ENCODE measurements at places on chromosomes 1 and 21.

- peak; percentile 89 for DNase-seq
These were observed 37.7 kb upstream of the GPR37L1 start for GRCh38 chr1:202084791-202085681.

DNA sequence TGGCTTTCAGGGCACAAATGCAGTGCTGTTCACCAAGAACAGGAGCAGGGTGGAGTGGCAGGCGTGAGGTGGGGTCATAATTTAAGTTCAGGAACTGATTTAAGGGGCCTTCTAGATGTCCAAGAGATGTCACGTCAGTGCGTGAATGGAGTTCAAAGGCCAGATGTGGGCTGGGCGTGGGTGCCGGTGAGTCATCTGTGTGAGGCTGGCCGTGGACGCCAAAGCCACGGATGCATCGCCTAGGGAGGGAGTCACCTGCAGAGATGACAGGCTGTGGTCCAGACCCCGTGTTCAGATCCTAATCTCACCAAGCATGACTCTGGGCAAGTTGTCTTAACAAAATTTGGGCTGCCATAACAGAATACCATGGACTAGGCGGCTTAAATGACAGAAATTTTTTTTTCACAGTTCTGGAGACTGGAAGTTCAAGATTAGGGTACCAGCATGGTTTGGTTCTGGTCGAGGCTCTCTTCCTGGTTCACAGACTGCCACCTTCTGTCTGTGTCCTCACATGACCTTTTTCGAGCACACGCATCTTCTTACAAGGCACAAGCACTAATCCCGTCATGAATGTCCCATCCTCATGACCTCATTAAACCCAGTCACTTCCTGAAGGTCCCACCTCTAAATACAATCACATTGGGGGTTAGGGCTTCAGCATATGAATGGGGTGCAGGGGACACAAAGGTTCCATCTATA is 109.6 kb downstream of the PRDM2 start:
- no peak for DNase-seq

DNA sequence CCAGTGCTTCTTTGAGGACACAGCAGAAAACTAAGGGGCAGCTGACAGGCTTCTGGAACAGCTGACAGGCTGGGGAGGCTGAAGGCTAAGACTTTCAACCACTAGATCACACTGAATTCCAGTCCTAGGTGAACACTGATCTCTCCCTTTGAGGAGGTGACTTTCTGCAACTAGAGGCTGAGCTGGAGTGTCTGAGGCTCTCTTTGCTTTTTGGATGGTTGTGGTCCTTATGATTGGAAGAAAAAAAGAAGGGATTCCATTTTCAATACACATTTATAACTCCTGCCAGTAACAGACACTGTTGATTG is 1.4 kb downstream of the IL6R start:
- DNase-seq, result no peak

DNA sequence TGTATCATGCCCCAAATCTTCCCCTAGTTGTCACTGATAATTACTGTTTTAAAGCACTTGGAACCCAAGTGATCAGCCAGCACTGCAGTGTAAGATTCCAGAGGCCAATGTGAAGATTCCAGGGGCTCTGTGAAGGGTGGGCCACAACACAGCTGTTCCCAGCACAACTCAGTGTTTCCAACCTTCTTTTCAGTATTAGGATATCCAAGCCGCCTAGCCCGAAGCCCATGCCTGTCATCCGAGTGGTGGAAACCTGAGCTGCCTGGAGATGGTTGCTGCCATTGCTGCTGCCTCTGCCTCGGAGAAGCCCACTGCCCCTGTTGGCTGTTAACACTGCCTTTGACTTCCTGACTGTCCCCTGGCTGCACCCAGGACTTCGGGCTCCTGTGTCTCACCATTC is 30.4 kb upstream of the SNX27 start:
- no peak for DNase-seq

- no peak for DNase-seq
These were observed 13.2 kb downstream of the ITPKB start for GRCh38 chr1:226725897-226726267.

- DNase-seq, result peak; percentile 31
These were observed 33.4 kb upstream of the TENT5B start for GRCh38 chr1:27045973-27046558.

- peak; percentile 45 for DNase-seq
These were observed 19.5 kb upstream of the NCMAP start for GRCh38 chr1:24536391-24536840.

GRCh38 chr21:44959376-44960091 is 19.7 kb downstream of the SLX9 start:
- no peak for DNase-seq

GRCh38 chr1:238675221-238675620 is 711.1 kb upstream of the CHRM3 start:
- DNase-seq, result no peak

DNA sequence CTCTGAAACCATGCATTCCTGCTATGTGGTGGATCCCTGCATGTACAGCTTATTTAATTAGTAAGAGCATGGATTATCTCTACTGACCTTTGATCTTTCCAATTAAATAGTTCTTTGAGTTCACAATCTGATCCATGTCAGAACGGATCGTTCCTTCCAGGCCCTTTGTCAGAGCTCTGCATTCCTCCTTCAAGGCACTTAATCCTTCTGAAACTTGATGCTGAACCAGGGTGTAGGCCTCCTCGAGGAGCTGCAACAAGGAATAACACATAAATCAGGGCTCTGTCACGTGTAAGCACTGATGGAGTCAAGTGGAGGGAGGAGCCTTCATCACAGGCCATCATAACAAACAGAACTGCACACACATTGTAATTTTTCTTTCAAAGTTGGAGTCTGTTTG is 68.4 kb upstream of the EDEM3 start:
- peak; percentile 31 for DNase-seq

- no peak for DNase-seq
These were observed 401.9 kb downstream of the LMO4 start for GRCh38 chr1:87730274-87731216.

DNA sequence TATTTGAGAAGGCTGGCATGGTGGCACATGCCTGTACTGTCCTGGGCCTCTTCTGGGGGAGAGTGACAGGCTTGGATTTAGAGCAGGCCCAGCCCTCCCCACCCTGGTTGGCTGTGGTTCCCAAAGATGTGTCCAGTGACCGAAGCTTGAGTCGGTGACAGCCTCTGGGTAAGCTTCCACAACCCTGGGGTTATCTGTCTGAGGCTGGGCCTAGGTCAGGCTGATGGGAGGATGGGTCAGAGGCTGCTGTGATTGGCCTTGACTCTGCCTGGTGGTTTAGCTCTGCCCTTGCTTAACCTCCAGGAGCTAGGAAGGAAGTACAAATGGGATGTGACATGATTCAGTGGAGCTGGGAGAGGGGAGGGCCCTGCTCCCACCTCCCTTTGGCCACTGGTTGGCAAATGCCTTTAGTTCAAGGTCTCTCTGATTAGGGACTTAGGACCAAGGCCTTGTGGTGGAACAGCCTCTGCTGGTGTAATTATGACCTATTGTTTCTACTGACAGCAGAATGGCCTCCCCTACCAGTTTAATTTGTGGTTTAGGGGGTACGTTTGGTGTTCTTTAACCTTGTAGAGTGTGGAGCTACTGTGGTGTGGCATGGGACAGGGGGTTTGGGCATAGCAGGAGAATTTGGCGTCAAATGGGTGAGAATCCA is 16.6 kb downstream of the NUDC start:
- DNase-seq, result no peak

- DNase-seq, result peak; percentile 71
These were observed 82.4 kb downstream of the WLS start for GRCh38 chr1:68149907-68150306.

DNA sequence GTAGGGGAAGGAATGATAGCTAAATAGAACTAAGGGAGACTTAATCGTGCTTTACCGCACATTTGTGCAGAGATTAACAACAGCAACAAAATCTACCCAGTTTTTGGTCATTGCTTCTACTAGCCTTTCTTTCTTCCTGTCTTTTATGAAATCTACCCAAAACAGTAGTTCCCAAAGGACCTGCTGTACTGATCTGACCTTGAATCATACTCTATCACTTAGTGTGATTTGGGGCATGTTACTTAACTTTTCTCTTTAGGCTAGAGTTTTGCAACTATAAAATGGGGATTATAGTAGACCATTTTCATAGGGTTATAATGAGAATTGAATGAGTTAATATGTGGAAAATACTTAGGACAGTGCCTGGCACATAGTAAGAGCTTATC is 30.5 kb upstream of the MACF1 start:
- DNase-seq, result no peak

- peak; percentile 77 for DNase-seq
These were observed 54.1 kb downstream of the CD2 start for GRCh38 chr1:116808200-116808847.

DNA sequence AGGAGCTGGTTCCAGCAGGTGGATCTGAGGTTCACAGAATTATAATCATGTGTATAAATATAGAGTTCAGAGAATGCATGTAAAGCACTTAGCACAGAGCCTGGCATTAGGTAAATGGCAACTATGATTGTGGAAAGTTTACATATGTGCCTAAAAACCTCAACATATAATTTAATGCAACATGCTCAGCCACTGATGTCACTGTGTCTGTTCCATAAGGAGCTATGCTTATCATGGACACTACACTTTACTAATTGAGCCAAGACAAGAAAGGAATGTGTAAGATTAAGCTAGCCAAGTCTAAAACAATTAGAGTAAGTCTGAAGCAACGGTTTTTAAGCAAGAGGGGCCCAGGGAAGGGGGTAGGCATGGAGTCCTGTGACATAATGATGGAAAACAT is 61.5 kb downstream of the GNG12 start:
- no peak for DNase-seq

DNA sequence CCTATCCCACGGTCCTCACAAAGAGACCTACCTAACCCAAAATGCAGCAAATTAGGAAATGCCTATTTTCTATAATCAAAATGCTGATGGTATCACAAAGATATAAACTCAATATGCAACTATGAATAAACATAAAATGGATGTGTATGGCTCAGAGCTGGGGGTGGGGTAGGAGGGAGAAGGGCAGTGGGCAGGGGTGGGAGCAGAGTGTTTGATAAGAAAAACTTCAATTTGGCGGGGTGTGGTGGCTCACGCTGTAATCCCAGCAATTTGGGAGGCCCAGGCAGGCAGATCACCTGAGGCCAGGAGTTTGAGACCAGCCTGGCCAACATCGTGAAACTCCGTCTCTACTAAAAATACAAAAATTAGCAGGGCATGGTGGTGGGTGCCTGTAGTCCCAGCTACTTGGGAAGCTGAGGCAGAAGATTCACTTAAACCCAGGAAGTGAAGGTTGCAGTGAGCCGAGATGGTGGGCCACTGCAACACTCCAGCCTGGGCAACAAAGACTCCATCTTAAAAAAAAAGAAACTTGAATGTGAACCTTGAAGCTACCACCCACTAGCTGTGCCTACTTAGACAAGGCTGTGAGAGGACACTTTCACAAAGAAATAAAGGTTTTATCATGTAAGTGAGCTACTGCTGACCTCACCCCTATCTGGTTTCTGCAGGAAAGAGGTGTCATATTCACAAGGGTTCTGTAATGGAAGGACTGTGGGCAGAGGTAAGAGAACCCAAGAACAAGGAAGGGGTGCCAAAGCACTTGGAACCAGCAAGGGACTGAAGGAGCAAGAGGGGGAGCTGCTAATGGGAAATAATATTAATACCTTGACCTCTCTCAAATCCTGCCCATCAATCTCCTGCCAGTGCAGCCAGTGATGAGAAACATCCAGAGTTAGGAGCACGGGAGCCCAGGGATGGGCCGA is 53.0 kb downstream of the HLCS start:
- DNase-seq, result no peak

DNA sequence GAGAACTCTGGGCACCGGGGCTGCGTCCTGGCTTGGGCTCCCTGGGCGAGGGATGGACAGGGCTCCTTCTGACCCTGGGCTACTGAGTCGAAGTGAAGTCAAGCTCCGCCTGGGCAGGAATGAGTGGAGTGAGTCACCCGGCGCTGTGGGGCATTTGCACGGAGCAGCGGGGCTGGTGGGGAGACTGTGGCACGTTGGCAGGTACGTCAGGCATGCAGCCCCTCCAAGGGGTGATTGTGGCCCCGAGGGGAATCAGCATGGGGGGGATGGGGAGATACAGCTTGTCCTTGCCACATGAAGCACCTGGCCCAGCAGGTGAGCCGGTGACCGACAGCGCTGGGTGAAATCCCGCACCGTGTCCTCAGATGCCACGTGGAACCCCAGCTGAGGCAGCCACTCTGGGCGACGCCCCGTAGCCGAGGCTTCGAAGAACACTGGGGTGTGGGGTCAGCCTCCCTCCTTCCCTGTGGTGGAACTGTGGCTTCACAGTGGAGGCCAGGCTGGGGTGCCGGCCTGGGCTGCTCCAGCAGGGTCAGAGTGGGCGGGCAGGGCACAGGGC is 62.3 kb downstream of the COL18A1 start:
- no peak for DNase-seq

GRCh38 chr21:43775795-43776430 is at the start of gene CSTB:
Gene CSTB (minus strand): TSS chr21:43776308. CDS start chr21:43776269, 39 bp downstream.
- DNase-seq, result peak; percentile 61

DNA sequence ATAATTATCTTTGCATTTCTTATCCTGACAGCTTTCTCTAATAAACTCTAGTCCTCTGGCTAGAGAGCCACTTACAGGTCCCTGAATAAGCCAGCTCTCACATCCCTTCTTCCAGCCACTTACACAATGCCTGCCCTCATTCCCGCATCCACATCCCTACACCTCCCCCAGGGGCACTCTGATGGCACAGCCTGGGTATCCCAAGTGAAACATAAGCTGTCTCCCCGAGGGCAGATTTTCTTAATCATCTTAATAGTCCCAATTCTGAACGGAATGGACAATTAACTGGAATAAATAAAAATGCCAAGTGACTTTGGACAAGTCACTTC is 4.9 kb downstream of the RHOC start:
- DNase-seq, result no peak

- DNase-seq, result no peak
These were observed 41.9 kb downstream of the MPZL1 start for GRCh38 chr1:167763525-167764220.

GRCh38 chr1:72557446-72558049 is 275.2 kb upstream of the NEGR1 start:
- peak; percentile 18 for DNase-seq

- DNase-seq, result no peak
These were observed 6.3 kb upstream of the CATSPER4 start for GRCh38 chr1:26184086-26184485.

DNA sequence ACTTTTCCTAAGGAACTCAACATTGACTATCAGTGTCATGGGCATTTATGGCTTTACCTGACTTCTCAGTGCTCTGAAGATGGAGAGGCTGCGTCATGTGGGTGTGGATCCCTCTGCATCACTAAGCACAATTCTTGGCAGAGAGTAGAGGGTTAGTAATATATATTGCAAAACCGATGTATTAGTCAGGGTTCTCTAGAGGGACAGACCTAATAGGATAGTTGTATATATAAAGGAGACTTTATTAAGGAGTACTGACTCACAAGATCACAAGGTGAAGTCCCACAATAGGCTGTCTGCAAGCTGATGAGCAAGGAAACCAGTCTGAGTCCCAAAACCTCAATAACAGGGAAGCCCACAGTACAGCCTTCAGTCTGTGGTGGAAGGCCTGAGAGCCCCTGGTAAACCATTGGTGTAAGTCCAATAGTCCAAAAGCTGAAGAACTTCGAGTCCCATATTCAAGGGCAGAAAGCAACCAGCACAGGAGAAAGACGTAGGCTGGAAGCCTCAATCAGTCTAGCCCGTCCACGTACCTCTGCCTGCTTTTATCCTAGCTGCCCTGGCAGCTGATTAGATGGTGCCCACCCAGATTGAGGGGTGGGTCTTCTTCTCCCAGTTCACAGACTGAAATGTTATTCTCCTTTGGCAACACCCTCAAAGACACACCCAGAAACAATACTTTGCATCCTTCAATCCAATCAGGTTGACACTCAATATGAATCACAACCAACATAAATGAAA is 159.7 kb upstream of the NRIP1 start:
- no peak for DNase-seq

GRCh38 chr1:58950897-58951296 is 167.1 kb upstream of the JUN start:
- DNase-seq, result no peak

- DNase-seq, result no peak
These were observed 356.3 kb downstream of the PLPP3 start for GRCh38 chr1:56222914-56223540.

Data from NCI-H2171 treated with DMSO at 0.1 percent for 48 hours (cell line).